ENCODE measurements at places on chromosomes 3 and 15. TPM values are rescaled to one million over a fixed set of nuclear protein-coding genes. Genes with fewer than 3 reads are reported as not detected.

DNA sequence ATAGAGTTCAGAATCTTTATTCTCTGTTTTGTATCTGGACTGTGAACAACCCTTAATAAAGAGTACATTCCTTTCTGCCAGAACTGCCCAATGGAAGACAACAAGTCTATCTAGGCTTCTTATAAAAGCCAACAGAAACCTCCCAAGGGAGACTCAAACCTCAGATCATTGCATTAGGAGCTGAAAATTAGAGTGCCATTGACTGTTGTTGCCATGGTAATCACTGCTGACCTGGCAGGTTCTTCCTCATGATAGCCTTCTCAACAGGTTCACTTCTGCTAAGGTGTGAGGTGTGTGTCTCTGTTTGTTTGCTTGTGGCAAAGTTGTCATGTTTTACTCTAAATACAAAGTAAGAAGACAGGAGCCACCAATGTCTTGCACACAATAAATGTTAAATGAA, 79.2 kb downstream of the TMEM108 start:
- no peak overlapping the region for H3K4me3 ChIP-seq
- no peaks in the 10 kb centered on the region for H3K4me1 ChIP-seq
- no peak for DNase-seq
- no peak overlapping the region for H3K27ac ChIP-seq
- no peaks in the 10 kb centered on the region for H3K36me3 ChIP-seq
- peaks cover 1% of the 10 kb centered on the region for H3K27me3 ChIP-seq

DNA sequence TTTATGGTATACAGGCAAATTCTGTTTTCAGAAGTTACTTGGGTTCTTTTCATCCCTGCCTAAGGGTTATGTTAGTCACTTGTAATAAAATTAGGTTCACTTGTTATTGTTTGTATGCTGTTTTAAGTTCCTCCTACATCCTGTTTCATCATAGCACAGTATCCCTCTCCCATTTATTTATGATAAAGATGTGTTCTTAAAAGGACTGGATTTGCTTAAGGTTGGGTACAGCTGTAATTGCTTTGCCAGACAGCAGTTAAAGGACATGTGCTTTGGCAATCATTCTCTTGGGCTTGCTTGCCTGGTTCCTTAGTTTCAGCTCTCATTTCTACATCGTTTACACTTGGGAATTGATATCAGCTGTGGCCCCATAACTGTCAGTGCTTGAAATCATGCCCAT, 11.7 kb downstream of the ATP2C1 start:
- H3K36me3 ChIP-seq = peaks cover 12% of the 10 kb centered on the region
- no peaks in the 10 kb centered on the region for H3K27me3 ChIP-seq
- H3K27ac ChIP-seq = peak overlapping the region; percentile 39
- peaks cover 56% of the 10 kb centered on the region for H3K4me1 ChIP-seq

TM4SF4 gene
- total RNA-seq = not detected

PLA2G4F gene
- total RNA-seq = not detected

GRCh38 chr15:40069178-40070165, 30.5 kb upstream of the SRP14 start:
- H3K27ac ChIP-seq = no peak overlapping the region
- no peak overlapping the region for H3K4me3 ChIP-seq
- H3K36me3 ChIP-seq = peaks cover 7% of the 10 kb centered on the region

GRCh38 chr3:45055032-45055410, 28.9 kb downstream of the CLEC3B start:
- peaks cover 6% of the 10 kb centered on the region for H3K27me3 ChIP-seq
- no peak for DNase-seq
- no peak overlapping the region for H3K4me3 ChIP-seq

GUCA1C gene
- not detected for total RNA-seq

ROPN1 gene
- not detected for total RNA-seq

CFAP20DC gene
- 0.98 TPM for total RNA-seq

DNA sequence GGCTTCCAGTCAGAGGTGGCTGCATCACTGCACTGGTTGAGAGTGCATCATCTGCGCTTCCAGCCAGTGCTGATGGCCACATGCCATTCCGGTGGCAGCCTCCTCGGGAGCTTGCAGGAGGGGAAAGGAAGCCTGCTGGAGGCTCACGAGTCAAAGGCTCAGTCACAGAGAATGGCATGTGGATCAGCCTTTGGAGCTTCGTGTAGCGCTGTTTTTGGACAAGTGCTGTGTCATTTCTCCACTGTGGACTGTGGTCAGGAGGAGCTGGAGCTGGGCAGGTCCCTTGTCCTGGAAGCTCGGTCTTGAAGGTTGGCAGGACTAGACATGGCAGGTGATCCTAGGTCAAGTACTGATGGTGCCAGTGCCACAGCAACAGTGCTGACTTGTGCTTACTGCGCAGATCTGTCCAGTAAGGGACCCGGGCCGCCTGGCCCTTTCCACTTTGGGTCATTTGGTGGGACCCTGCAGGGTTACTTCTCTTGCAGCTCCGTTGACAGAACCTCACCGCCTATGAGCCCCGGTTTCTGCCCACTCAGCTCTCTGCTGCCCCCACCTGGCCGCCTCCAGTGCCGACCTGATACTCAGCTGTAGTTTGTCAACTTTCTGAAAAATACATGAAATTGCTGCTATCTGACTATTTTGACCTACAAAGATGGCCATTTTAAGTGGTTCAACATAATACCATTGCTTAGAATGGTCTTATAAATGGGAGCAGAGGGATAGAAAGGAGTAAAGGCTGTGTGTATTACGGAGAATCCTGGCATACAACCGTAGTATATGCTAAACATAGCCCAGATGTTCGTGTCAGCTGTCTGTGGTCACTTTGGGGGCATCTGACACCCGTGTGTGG, 27.6 kb upstream of the TRPM1 start:
- H3K27ac ChIP-seq = no peak overlapping the region
- H3K4me1 ChIP-seq = peaks cover 3% of the 10 kb centered on the region
- no peak overlapping the region for H3K4me3 ChIP-seq
- DNase-seq = peak; percentile 93

- H3K4me1 ChIP-seq = peaks cover 9% of the 10 kb centered on the region
- H3K27me3 ChIP-seq = no peaks in the 10 kb centered on the region
- peaks cover 5% of the 10 kb centered on the region for H3K36me3 ChIP-seq
Measured at GRCh38 chr3:134211797-134212196, 38.9 kb downstream of the RYK start.

SLC24A1 gene
- 5.5 TPM for total RNA-seq
